ENCODE measurements at places on chromosomes 16 and 17.

DNA sequence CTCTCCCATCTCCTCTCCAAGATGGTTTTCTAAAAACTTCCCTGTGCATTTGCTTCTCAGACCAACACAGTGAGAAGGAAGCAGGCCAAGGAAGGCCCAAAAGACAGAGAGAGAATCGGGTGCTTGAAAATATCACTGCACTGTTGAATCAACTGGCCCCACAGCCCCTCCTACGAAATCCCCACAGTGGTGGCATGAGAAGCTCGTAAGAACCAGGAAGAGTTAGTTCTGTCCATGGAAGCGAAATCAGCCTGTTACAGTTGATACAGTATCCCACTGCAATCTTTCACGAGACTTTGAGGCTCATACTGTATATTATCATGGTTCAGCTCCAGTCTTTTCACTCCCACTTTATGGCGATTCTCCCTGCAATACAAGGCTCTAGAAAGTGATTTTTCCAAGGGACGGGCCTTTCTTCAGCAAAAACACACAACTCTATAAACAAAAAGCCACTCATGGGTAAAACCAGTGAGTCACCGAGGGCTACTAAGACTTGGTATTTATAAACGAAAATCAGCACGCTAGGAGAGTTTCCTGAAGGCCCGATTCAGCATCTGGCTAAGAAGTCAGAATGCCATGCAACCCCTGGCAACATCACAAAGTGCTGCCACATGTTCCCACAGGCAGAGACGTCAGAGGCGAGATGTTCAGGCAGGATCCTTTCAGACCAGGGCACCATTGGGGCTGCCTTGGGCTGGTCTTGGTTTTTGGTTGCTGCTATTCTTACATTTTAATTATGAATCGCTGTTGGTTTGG is 185.7 kb downstream of the IRX5 start:
- no peak for DNase-seq

- DNase-seq = no peak
These were observed 243.2 kb upstream of the MON1B start for GRCh38 chr16:76947749-76948148.

DNA sequence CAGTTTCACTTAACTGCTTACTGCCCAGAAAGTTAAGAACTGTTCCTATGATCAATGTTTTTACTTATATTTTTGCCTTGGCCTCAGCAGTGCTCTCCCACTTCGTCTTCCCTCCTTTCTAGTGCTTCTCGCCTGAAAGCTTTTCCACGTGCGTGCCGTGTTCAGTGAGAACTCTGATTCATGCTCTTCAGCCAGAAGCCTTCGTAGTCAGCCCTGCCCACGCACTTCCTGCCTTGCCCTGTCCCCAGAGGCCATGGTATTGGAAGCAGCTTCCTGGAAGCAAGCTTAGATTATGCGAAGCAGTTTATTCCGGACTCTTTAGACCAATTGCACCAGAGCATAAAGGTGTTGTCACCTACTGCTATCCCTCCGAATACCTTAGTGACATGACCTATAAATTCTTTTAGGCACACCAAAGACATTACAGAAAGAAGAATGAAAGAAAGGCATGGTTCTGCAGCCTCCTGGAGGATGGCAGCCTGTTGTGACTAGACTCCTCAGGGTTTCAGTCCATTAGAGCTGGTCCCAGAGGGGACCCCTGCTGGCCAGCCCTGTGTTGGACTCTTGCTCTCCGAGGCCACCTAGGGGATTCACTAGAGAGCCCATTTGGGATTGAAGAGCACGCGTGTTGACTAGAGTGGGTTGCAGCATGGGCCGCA is 105.2 kb downstream of the RPTOR start:
- peak; percentile 55 for DNase-seq

- DNase-seq = no peak
These were observed 12.4 kb downstream of the ZFPM1 start for GRCh38 chr16:88465387-88465983.

GRCh38 chr17:44797802-44798201 is 32.3 kb downstream of the GJC1 start:
- DNase-seq = no peak
